EH (cell line): ENCODE measurements at places on chromosomes 6 and 20.

DNA sequence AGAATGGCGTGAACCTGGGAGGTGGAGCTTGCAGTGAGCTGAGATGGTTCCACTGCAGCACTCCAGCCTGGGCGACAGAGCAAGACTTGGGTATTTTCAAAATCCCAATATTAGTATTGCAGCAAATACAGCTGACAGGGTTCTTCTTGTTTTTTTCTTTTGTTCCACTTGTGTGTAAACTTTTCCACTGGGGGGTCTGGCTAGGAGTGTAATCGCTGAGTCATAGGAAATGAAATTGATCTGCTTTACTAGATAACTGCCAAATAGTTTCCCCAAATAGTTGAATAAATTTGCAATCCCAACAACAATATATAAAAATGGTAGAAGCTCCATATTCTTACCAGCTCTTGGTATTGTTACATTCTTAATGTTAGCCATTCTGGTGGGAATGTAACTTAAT is 526.0 kb upstream of the SOX4 start:
- no peak for DNase-seq

GRCh38 chr6:23435126-23435525 is 690.9 kb upstream of the NRSN1 start:
- DNase-seq, result no peak

DNA sequence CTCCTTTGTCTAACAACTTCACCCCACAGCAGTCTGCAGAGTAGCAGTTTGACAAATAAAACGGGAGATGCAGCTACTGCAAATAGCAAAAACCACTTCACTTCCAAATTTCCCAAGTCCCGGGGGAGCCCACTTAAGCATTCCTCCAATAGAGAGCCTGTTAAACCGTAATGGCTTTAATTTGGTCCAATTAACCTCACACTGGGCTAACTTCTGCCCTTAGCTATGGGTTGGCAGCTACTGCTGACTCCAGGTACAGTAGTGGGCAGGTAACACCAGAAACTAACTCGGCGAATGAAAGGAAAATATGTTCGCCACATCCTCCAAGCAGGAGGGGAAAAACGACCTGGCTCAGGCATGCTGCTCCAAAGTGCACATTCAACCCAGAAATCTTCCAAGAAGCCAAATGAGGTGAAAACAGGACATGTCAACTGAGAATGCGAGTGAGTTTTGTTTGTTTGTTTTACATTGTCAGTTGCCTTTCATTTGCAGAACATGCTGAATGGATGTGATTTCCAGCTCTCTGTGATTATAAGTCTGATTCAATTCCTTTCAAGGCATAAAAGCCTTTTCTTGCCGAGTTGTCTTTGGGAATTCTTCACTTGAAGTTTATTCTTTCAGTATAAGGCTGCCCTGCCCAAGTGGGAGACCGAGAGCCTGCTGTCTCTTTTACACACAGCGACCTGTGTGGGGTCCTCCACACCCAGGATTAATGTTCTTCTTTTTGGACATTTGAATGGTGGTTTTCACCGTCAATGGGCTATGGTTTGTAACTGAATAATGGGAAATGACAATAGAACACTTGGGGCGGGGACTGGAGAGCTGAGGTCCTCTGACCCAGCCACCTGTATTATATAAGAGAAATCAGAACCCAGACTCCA is 117.3 kb upstream of the ARMC2 start:
- no peak for DNase-seq

DNA sequence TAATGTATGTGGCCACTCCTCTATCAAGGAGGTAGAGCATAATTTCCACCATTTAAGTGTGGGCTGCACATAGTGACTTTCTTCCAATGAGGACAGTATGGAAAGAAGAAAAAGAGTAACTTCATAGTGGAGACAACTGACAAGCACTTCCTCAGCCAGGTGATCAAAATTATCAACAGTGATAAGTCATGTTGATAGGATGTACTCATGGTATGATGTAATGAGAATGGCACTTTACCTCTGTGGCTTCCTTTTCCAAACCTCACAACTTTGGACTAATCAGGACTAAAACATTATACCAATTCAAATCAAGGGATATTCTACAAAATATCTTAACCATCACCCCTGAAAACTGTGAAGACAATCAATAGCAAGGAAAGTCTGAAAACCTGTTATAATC is 302.3 kb upstream of the CITED2 start:
- DNase-seq, result no peak

- DNase-seq, result peak; percentile 37
These were observed 27.8 kb upstream of the SRPK1 start for GRCh38 chr6:35948725-35949124.

- peak; percentile 14 for DNase-seq
These were observed 106.6 kb downstream of the TAF4 start for GRCh38 chr20:61958773-61959700.

GRCh38 chr20:37848706-37849105 is 54.2 kb upstream of the VSTM2L start:
- DNase-seq, result no peak

- DNase-seq, result no peak
These were observed 40.6 kb downstream of the STXBP5 start for GRCh38 chr6:147244832-147245231.

GRCh38 chr20:38424401-38424800 is 10.7 kb downstream of the SNHG17 start:
- DNase-seq, result no peak

- DNase-seq, result peak; percentile 74
These were observed 291.9 kb downstream of the PLCB1 start for GRCh38 chr20:8424010-8424409.

- DNase-seq, result no peak
These were observed 158.3 kb downstream of the DOK5 start for GRCh38 chr20:54633374-54634355.

DNA sequence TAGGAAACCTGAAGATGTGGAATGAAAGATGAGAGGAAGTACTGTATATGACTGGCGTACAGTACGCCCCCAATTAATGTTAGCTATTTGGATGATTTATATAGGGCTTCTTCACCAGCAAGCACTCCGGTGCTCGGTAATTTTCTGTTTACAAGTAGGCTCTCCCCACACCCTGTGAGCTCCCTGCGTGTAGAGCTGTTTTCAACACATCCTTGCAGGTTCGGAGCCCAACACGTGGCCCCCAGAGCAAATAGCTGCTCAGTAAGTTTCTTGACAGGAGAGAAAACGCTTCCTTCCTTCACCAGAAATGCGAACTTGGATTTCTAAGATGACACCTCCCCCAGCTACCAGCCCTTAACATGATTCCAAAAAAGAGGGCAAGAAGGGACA is 1.2 kb upstream of the RAB22A start:
- DNase-seq, result no peak

GRCh38 chr20:51738877-51739447 is 29.2 kb downstream of the ATP9A start:
- DNase-seq, result no peak

- DNase-seq, result no peak
These were observed 184.4 kb downstream of the GJA10 start for GRCh38 chr6:90078513-90079289.

DNA sequence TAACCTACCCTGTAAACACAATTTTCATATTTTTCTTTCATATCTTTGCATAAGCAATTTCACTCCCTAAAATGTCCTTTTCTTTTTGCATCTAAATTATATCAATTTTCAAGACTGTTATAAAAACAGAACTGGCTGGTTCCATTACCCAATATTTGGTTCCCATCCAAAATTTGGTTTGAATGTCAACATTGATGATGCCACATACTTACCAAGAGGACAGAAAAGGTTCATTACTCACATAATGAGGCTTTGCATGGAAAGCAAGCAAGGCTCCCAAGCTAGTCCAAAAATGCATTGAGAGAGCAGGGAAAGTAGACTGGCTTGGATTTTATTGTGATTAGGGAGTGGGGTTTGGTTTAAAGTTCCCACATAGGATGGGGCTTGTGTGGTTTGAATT is 144.4 kb upstream of the AKIRIN2 start:
- no peak for DNase-seq

DNA sequence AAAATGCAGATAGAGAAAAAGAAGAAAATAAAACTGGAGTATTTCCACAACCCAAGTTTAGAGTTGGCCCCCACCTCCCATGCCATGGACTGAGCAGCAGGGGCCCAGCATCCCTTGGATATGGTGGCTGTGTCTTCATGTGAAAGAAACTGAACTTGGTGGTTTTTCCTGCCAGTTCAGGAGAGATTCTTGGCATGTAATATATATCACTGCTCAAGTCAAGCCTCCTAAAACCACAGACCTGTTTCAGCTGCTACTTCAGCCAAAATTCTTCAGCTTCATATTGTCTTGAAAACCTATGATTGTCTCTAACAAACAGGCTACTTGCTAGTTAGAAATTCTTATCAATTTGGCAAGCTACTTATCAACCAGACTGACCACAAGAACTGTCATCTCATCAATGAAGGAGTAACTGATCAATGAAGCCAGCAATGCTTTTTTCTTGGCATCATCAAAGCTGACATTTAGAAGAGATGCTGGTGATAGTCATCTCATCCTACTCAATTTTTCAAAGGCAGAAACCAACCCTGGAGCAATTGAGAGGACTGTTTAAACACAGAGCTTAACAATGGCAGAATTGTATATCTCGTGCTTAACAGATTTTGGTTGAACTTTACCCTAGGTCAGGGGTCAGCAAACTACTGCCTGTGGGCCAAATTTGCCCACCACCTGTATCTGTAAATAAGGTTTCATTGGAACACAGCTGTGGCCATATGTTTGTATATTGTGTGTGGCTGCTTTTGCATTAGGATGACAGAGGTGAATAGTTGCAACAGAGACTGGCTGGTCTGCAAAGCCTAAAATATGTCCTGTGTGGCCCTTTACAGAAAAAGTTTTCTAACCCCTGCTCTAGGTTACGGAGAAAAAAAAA is 10.4 kb upstream of the NOL7 start:
- no peak for DNase-seq

GRCh38 chr6:52545406-52546119 is 31.3 kb downstream of the TRAM2 start:
- no peak for DNase-seq

DNA sequence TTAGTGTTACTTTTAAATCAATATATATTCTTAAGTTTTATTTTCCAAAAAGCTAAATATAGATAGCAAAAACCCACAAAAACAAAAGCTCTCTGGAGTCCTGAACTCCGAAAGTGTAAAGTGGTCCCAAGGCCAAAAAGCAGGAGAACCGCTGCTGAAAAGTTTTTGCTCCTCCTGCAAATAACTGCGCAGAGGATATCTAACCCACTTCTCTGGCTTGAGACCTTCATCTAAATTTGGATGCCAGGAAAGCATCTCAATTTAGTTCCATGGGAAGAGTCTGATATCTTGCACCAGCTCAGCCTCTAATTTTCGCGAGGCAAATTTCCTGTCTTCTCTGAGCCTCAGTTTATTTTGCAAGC is 523 bp downstream of the MRPS10 start:
- DNase-seq, result peak; percentile 24

- peak; percentile 32 for DNase-seq
These were observed 10.6 kb upstream of the TUBB2B start for GRCh38 chr6:3237761-3238662.
